ENCODE measurements at places on chromosomes 6 and 20.

- DNase-seq = no peak
Observed at GRCh38 chr6:141443668-141444289, 688.9 kb upstream of the GJE1 start.

- DNase-seq = no peak
Observed at GRCh38 chr6:130620338-130620781, 206.8 kb upstream of the SMLR1 start.

DNA sequence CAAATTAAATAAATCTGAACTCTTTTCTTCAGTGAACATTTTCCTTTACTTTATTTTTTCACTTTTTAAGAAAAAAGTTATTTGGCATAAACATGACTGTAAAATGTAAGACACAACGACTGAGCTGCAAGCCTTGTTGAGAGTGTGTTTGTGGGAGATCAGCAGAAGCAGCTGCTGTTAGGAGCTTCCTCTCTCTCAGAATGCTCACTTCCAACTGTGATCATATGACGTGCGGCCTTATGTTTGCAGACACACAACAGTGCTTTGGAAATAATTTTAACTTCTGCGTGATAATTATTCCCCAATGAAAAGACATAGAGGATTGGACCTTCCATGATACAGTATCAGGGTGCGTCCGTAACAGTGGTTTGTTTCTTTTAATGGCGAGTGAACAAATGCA, 104.0 kb downstream of the ARHGAP18 start:
- no peak for DNase-seq

GRCh38 chr20:37989601-37990295, 43.5 kb downstream of the TTI1 start:
- DNase-seq = peak; percentile 84

- peak; percentile 12 for DNase-seq
Observed at GRCh38 chr6:36852481-36853147, 13.4 kb upstream of the CPNE5 start.

DNA sequence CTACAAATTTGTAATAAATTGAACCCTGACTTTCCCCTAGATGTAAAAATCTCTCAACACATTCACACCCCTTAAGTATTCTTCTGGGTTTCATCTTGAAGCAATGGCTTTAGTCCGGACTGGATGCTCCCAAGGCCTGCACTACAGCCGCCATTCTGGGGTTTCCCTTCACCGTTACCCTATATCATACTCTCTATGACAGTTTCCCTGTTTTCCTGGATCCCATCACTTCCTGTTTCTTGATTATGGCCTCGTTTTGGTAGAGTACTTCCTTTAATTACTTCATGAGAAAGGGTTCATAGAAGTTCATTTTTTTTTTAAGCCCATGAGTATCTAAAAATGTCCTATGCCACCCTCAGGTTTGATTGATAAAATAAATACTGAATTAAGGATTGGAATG, 11.7 kb downstream of the FIG4 start:
- DNase-seq = no peak

DNA sequence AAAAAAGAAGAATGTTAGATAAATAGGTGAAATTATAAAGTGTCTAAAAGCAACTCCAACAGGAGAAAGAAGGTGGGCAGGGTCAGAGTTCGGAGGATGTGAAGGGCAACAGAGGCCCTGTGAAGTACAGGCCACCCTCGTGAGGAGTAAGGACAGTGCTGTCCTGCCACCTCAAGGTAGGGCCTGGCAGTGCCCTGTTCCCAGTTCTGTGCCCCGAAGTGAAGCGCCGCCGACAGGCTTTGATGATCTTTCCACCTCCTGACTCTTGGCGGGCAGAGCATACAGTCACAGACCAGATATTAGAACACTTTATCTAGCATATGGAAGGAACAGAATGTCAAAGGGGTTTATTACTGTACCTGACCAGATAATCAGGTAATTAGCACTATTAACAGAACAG, 75.8 kb downstream of the GJA10 start:
- no peak for DNase-seq

- peak; percentile 39 for DNase-seq
Observed at GRCh38 chr6:118896339-118897136, 2.6 kb downstream of the ASF1A start.

DNA sequence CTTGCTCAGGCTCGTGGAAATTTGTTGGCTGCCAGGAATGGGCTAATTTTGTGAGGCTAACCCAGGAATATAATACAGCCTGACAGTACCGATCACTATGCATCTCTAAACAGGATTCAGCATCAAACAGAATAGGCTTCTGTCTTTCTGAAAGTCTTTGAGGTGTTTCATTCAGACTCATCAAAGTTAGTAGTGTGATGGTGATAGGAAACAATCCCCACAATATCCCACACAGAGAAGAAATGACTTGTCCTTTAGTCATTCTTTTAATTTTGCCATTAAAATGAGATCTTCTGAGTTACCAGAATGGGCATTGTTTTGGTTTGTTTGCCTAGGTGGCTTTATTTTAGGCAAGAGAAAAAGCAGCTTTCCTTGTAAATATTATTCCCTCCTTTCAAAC, 54.3 kb downstream of the FAM229B start:
- no peak for DNase-seq

GRCh38 chr20:32237419-32237818, 29.7 kb downstream of the POFUT1 start:
- DNase-seq = no peak

GRCh38 chr6:170086639-170087420, 204.0 kb downstream of the DLL1 start:
- no peak for DNase-seq

DNA sequence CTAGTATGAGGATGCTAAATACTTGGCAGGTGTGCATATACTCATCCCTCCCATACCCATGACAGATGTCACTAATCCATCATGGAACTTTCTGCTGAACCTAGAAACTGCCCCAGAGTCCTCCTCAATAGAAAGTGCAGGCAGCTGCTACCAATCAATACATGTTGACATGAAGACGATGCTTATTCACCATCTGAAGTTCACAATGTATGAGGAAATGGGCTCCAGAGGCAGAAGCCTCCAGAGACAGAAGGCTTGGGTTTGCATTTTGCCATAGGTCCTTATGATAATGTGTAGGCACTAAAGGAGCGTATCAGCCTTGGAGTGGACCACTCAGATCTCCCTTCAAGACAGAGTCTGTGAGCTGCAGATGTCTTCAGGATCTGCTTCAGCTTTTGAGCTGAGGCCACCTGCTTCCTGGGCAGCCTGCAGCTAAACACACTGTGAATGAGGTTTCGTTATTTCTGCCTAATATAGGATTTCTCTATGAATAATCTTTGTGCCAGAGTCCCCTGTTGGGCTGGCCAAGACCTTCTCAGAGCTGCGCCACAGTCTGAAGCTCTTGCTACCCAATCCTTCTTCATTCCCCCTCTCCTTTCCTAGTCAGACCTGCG, 7.5 kb upstream of the KIAA1755 start:
- DNase-seq = no peak

DNA sequence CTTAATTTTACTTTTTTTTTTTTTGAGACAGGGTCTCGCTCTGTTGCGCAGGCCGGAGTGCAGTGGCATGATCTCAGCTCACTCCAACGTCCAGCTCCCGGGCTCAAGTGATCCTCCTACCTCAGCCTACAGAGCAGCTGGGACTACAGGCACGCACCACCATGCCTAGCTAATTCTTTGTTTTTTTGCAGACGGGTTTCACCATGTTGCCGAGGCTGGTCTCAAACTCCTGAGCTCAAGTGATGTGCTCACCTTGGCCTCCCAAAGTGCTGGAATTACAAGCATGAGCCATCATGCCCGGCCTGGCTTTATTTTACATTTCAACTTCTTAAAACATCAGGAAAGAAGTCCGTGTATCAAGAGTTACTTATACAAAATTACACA, 5.7 kb downstream of the OSER1 start:
- DNase-seq = no peak

GRCh38 chr6:161750686-161751085, 476.8 kb upstream of the AGPAT4 start:
- DNase-seq = no peak

GRCh38 chr6:135819665-135820064, 31.8 kb upstream of the PDE7B start:
- DNase-seq = no peak

DNA sequence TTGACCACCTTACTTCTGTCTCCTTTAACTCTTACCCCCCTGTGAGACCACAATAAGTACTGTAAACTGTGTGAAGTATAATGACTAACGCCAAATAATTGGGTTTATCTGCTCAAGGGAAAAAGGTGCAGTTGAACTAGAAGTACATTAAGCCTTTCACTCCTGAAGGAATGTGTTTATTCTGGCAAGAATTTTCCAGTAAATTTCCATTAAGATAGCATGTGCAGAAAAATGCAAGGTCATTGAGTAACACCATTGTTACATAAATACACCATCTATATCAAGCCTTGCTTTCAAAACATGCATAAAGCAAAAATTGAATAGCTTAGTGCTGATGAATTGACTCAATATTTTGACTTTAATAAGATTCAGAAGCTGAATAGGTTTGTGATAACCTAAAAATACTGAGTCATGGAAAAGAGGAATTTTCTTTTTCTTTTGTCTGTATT, 65.4 kb downstream of the ARHGAP18 start:
- no peak for DNase-seq

DNA sequence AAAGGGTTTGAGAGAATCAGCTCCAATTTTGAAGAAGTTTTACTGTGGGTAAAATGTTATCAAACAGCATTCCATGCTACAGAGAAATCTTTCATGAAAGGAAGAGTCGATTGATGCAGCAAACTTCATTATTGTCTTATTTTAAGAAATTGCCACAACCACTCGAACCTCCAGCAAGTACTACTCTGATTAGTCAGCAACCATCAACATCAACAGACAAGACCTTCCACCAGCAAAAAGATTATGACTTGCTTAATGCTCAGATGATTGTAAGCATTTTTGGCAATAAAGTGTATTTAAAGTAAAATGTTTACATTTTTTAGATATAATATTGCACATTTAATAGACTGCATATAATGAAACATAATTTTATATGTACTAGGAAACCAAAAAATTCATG, 87.5 kb downstream of the AKAP7 start:
- no peak for DNase-seq

GRCh38 chr6:116450769-116451740, 10.1 kb upstream of the CALHM6 start:
- DNase-seq = peak; percentile 15

DNA sequence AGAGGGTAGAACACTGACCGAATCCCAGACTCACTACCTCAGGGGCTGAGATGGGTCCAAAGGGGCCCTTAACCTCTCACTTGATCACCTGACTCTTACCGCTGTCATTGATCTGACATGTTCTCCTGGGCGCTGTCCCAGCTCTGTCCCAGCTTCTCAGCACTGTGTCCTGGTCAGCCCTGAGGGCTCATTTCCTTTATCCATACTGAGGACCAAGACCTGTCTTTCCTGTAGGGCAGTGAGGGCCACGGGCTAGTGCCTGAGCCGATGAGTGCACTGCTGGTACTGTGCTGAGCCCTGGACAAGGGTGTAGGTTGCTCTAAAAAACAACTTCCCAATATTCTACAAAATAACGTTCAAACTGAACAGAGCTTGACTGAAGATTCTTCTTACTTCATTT, 131.5 kb downstream of the MTHFD1L start:
- no peak for DNase-seq

DNA sequence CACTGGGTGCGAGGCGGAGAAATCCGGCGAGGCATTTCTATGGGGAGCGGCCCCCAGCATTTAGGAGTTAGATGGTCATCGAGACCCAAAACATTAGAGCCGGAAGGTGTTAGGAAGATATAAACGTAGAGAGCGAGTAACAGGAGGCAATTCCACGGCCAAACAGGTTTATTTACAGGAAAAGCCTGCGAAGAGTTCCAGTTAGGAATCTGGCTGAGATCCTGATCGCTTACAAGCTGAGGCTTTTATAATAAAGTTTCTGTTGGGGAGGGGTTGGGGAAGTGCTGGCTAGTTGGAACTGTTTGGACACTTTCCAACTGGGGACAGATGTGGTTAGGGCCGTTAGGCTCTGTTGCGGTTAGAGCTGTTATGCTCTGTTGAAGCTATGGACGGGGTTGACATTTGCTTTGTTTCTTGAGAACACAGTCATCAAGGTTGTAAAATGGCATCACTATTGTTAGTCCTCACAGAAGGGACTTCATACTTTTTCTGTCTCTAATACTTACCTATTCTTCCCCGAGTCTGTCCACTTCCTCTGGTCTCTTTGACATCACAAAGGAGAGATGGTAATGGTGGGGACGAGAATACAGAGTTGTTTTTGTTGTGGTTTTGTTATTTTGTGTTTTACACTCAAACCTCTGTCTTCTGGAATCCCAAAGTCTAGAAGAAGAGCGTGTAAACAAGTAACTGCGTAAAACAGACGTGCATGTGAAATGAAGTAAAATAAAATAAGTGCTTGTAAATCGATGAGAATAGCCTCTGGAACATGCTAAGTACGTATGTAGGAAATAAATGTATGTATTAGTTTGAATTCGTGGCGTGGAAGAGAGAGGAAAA, 554 bp upstream of the ZSCAN31 start:
- no peak for DNase-seq

GRCh38 chr6:5850848-5851255, 155.9 kb downstream of the NRN1 start:
- DNase-seq = no peak

DNA sequence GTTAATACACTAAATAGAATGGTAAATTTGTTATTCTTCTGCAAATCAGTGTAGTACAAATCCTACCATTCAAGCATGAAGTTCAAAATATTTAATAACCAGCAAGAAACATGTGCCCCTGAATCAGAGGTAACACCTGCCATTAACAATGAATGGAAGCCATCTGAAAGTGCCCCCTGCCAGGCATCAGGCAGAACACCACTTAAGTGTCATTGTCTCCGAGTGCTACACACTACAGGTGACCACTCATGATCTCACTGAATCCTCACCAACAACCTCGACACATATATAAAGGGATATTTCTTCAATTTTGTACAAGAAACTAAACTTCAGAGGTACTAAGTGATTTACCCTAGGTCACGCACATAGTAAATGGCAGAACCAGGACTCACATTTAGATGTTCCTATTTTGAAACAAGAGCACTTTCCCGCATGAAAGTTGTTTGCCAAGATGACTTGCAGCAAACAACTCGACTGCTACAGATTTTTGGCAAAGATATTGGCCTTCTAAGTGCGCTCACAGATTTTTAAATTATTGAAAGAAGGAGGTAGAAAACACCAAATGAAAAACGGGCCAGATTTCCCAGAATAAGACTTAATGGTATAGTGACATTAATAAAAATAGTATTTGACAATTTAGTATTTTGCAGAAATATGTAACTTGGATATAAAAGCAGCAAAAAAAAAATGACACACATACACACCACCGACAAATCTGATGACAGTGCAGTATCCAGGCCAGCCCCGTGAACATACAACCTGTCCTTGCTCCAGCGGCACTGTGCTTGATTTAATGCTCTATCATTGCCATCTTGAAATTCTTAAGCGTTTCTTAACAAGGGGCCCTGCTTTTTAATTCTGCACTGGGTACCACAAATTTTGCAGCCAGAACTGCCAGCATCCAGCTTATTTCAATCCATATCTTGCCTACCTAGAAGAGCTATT, 274.5 kb downstream of the ALDH8A1 start:
- no peak for DNase-seq

- DNase-seq = no peak
Observed at GRCh38 chr6:165200178-165200577, 109.2 kb downstream of the C6orf118 start.

GRCh38 chr20:62087227-62087626, 21.5 kb upstream of the TAF4 start:
- DNase-seq = no peak

GRCh38 chr6:139540276-139540675, 165.8 kb upstream of the CITED2 start:
- DNase-seq = peak; percentile 48
